ENCODE measurements at places on chromosomes 4 and X.

- no peak for DNase-seq
Observed at GRCh38 chr4:74772106-74772505, 22.2 kb downstream of the BTC start.

GRCh38 chr4:21577056-21577455 lies 371.5 kb downstream of the KCNIP4 start:
- no peak for DNase-seq

- DNase-seq, result no peak
Observed at GRCh38 chr4:39689970-39690369, 8.0 kb upstream of the UBE2K start.

GRCh38 chr4:42654631-42655268 lies 2.2 kb downstream of the ATP8A1 start:
- DNase-seq, result no peak

- no peak for DNase-seq
Observed at GRCh38 chr4:123922847-123923246, 526.3 kb downstream of the SPRY1 start.

GRCh38 chr4:162046135-162046534 lies 117.7 kb downstream of the FSTL5 start:
- no peak for DNase-seq

GRCh38 chrX:16836371-16836770 lies 33.8 kb downstream of the RBBP7 start:
- no peak for DNase-seq

DNA sequence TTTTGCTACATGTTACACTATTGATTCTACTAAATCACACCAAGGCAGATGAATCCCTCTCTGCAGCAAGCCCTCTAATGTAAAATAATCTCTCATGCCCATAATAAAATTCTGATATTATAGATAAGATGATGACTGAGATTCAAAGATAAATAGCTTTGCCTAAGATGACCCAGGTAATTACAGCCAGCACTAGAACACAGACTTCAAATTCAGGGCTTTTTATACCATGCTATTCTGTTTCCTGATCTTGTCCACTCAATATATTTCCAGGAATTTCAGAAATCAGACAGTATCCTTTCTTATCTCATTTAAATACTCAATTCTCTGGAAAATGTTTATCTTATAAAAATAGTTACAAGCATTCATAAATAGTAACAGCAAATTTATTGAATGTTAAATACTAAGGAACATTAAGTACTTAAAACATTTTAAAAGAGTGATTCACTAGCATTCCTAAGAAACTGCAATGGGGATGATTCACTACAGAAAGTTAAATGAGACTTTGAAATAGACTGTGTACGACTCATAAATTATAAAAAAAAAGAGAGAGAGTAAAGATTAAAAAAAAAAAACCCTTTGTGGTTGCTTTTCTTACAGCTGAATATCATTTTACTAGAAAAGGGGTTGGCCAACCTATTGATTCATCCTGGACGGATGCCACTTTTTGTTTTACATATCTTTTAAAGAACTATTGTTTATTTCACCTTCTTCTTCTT lies 45.8 kb upstream of the IL21 start:
- DNase-seq, result no peak

GRCh38 chrX:34642849-34643248 lies 14.2 kb downstream of the TMEM47 start:
- DNase-seq, result no peak

DNA sequence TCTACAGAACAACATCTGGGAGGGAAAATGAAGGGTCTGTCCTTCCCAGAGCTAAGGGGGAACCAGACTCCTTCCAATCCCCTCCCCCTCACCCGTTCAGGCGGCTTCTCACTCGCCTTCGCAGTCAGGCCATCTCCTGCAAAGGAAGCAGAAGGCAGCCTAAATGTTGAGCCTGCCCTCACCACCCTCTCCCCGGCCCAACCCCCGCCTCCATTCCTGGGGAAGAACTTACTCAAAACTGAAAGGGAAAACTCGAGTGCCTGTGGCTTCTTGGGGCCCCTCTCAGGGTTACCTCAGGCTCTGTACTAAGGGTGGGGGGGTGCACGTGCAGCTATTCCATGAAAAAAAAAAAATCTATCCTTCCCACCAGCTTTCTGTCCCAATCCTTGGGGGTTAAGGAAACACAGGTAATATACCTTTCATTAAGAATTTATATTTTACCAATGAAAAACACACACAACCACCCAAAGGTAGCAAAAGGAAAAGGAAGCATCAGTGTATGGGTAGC lies 2.4 kb downstream of the ZMYM3 start:
- no peak for DNase-seq

- no peak for DNase-seq
Observed at GRCh38 chr4:179353786-179354185, 1911.5 kb upstream of the AGA start.

- no peak for DNase-seq
Observed at GRCh38 chr4:102640669-102641068, 120.1 kb downstream of the MANBA start.

DNA sequence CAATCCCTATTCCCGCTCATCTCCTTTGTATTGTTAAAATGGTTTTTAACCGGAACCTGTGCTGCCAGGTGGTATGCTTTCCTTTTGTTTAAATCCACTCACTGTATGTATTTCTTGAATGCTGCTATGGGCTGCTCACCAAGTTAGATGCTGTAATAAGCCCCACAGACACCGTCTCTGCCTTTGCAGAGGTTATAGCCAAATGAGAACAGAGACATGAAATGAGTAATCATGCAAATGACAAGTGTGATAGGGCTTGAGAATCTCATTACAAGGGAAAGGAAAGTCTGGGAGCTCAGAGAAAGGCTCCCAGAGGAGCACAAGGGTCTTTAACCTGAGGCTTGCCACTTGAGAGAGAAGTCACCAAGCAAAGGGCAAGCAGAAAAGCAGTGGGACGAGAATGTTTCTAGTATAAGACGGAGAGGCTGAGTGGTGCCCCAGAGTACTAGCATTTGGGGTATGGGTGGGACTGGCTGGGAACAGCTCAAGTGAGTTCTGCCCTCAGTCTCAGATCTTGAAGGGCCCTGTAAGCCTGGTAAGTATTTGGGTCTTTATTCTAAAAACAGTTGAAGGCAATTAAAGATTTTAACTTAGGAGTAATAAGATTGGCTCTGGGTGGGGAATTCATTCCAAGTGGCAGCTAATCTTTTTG lies 110.8 kb upstream of the H2AZ1 start:
- DNase-seq, result no peak

DNA sequence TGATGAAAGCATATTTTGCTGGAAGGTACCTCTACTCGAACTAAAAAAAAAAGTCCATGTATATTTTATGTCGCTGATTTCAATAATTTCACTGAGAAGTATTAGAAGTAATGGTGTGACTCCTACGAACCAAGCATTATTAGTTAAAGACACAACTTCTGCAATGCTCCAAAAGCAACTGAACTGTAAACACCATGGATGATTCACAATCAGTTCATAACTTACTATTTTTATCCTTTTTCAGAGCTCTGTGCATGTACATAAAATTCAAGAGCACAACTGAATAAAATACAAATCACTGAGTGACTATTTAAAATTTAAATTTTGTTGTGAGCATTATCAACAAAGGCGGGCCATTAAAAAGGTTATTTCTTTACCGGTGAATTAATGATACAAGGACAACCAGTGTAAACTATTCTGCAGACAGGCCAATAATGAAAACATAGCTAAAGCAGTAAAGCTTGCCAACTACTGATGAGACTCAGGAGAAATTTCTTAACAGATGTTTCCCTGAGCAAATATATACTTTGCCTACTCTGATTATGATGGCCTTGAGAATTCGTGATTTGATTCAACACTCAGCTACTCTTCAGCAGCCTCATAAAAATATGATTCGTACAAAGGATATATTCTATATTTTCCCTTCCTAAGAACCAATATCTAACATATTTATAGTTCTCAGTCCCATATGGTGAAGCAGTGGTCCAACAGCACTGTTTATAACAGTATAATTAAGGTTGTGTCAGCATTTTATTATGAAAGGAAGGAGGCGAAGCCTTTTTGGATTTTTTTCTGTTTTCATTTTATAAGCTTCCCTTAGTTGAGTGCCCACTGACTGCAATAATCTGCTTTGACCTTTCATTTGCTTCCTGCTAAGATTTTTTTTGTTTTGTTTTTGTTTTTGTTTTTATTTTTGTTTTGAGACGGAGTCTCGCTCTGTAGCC lies 62.8 kb upstream of the NEIL3 start:
- DNase-seq, result no peak

DNA sequence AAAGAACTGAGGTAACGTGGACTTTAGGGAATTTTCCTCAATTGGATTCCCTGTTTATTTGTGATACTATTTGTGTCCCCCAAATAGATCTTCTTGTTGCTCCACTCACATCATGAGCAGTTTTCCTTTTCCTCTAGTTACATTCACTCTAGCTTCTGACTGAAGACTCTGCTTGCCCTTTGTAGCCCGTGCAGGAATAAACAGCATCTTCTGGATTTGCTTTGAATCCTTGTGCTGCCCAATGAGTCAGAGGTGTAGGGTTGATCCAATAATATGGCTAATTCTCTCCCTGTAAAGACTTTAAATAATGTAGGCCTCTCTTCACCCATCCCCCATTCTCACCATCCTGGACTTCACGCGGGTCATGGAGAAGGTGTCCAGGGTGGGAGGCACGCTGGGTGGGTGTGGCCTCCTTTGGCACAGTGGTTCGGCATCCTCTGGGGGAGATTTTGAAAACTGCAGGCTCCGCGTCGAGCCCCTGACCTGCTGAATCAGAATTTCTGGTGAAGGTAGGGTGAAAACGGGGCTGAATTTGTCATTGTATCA lies 9.0 kb downstream of the HAND2 start:
- DNase-seq, result no peak

GRCh38 chr4:148749403-148749802 lies 307.2 kb upstream of the NR3C2 start:
- no peak for DNase-seq

- no peak for DNase-seq
Observed at GRCh38 chr4:4368809-4369580, 17.9 kb upstream of the NSG1 start.

DNA sequence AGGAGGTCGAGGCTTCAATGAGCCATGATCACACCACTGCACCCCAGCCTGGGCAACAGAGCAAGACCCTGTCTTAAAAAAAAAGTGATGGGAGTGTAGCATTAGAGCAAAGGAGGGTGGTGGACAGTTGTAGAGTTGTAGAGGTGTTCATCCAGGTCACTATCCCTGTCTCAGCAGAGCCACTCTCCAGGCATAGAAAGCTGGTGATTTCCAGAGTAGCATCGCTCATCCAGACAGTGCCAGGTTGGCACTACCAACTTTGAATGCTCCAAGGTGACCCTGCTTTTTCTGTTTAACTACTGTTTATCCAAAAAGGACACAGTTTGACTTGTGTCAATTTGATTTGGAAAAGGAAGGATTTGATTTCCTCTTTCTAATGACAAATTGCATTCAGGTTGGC lies 147.3 kb downstream of the USP46 start:
- DNase-seq, result no peak

DNA sequence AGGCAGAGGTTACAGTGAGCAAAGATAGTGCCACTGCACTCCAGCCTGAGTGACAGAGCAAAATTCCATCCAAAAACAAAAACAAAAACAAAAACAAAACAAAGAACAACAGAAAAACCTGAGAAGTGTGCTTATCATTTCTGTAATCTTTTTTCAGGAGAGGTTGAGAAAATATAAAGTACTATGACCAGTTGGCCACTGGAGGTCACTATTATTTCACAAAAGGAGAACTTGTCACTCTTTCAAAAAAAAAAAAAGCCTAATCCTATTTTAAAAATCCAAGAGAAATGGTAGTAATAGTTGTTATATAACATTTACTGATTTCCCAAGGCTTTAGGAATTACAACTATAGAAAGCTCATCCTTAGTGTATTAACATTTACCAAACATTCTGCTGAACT lies 24.9 kb upstream of the RNF150 start:
- no peak for DNase-seq

- DNase-seq, result no peak
Observed at GRCh38 chr4:155542415-155542814, 124.2 kb upstream of the GUCY1A1 start.

DNA sequence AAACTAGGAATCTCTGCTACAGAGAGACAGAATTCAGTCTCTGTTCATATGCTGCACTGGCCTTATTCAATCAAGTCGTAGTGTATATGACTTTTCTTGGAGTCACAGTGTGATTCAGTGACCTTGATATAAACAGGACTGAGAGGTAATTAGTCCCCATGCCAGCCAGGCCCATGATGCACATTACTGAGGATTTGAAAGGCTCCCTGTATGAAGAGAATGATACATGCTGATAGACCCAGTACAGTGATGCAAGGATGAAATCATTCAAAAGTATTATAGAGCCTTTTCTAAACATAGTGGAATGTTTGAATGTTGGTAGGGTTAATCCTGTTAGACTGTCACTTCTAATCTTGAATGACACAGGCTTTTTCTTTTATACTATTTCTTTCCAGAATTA lies 34.1 kb downstream of the ANXA3 start:
- DNase-seq, result no peak

DNA sequence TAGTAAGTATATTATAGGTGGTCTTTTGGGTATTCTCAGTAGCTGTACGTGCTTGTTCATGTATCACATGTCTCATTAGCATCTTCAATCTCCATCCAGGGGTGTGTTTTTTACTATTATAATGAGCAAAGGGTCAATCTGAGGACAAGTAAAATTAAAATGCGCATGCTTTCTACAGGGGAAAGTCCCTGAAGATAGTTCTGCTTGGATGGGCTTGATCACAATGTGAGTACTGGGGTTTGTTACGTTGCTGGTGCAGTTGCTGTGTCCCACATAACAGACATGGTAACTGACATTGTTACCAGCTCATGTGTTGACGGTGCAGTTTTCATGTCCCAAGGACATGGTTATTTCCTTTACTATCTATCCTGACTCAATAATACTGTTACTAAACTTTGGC lies 65.9 kb downstream of the UCHL1 start:
- no peak for DNase-seq

GRCh38 chr4:6017030-6017429 lies 1.2 kb downstream of the C4orf50 start:
- no peak for DNase-seq

- no peak for DNase-seq
Observed at GRCh38 chrX:100994352-100995281, 25.1 kb downstream of the ARL13A start.

- no peak for DNase-seq
Observed at GRCh38 chr4:610411-611261, 14.7 kb upstream of the PDE6B start.

DNA sequence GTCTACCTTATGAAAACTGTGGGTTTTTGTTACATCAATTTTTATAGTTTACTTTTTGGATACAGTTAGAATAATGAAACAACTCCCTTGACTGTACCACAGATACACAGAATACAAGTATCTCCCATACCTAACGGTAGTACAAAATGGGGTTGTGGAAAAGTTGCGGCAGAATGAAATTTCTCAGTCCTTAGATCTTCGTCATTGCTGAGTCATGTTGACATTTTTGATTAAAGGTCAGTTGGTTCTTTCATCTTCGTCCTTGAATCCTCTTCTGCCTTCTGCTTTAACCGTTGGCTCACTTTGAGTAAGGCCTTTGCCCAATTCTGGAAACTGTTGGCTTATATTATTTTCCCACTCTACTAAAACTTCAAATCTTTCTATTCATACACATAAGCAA lies 75.6 kb downstream of the TRIML1 start:
- DNase-seq, result no peak

Data from activated CD8-positive, alpha-beta memory T cell treated with anti-CD3 and anti-CD28 coated beads for 1 hour (primary cell).